Stimulated activated CD4-positive, alpha-beta T cell treated with anti-CD3 and anti-CD28 coated beads, TNF-alpha, amount 100 ng/mL, for 1 hour (primary cell): ENCODE measurements at places on chromosomes 7 and 10.

DNA sequence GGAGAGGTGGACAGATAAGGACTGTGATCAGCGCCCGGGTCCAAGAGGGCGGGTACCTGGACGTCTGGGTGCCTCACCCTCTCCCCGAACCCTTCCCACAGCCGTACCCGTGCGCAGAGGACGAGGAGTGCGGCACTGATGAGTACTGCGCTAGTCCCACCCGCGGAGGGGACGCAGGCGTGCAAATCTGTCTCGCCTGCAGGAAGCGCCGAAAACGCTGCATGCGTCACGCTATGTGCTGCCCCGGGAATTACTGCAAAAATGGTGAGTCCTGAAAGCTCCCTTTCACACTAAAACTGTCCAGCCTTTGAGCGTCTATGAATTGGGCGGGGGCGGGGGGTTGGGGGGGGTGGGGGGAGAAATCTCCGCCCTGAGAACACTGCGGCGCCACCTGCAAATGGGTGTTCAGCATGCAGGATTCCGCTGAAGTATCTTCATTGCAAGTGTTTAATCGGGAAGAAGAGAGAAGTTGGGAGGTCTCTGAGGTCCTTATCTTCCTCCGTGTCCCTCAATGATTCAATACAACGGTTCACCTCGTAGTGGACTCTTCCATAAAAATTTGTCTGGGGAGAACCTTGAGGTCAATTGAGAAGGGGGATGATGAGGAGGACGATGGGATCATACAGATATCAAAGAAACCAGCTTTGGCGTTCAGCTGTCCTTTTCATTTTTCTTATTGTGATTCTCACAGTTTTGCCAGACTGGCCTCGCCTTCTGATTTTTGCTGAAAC, 906 bp downstream of the DKK1 start:
- DNase-seq = no peak

DNA sequence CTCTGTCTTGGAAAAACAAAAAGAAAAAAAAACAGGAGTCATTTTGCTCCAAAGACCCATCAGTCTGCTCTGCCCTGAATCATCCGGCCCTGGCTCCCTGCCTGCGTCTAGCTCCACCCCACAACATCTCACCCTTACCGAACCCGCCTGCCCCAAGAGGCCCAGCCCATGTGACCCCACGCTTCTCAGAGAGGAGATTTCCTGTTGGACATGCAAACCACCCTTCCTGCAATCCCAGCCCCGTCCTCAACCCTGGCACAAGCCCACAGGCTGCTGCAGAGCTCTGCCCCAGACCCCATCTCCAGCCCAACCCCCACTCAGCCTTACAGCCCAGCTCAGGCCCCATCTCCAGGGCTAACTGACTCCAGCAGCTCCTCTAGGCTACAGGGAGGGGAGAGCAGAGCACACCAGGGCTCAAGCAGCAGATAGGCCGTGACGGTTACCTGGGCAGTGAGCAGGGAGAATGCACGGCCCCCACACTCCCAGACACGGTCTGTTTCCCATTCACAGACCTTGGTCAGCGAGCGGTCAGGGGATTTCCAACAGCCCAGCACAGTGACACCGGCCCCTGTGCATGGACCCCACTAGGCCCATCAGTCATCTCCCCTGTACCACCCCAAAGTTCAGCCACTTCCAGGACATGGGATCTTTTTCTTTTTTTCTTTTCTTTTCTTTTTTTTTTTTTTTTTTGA, 69.9 kb upstream of the GTF2I start:
- DNase-seq = no peak

GRCh38 chr10:3897156-3897555, 112.1 kb upstream of the KLF6 start:
- no peak for DNase-seq

DNA sequence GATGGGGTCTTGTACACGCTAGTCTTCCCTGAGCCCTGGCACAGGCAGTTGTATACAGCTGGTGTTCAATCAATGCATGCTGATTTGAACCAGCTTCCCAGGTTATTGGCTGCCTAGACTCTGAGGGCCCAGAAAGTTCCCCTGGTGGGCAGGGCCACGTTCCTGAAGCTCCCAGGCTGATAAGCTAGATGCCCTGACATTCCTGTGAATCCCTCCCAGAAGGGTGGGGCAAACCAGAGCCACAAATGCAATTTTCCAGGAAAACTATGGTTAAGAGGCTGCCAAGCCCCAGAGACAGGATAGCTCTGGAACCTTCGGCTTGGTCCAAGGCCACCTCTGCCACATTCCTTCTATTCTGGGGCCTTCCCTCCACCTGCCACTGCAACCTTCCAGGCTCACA, 78.2 kb downstream of the FAM53B start:
- DNase-seq = no peak

- DNase-seq = no peak
Observed at GRCh38 chr7:495761-496321, 23.8 kb downstream of the PDGFA start.

GRCh38 chr10:102804382-102805055, 32.7 kb downstream of the CYP17A1 start:
- DNase-seq = no peak

- DNase-seq = no peak
Observed at GRCh38 chr7:76300166-76300731, 2.2 kb upstream of the HSPB1 start.

DNA sequence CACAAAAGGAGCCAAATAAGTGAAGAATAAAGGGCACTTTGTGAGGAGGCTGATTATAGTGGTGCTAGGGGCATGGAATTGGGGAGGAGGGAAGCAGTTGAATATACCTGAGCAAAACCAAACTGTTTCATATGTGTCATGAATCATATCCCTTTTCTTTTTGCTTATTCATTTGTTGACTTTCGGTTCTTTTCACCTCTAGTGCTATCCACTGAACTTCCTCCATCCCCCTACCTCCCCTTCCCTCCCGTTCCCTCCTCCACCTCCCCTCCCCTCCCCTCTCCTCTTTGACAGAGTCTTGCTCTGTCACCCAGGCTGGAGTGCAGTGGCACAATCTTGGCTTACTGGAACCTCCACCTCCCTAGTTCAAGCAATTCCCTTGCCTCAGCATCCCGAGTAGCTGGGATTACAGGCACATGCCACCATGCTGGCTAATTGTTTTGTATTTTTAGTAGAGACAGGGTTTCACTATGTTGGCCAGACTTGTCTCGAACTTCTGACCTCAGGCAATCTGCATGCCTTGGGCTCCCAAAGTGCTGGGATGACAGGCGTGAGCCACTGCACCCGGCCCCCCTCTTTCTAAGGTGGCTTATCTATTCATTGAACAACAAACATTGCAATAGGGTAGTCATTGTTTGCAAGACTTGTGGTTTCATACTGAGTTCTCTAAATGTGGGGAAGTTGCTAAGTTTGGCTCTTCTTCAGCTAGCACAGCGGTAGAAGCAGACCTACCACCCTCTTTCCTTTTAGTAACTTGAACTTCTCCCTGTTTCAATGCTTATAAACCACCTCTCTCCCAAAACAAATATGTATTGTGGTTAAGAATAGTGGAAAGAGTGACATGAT, 150.4 kb upstream of the PRPS1L1 start:
- no peak for DNase-seq

DNA sequence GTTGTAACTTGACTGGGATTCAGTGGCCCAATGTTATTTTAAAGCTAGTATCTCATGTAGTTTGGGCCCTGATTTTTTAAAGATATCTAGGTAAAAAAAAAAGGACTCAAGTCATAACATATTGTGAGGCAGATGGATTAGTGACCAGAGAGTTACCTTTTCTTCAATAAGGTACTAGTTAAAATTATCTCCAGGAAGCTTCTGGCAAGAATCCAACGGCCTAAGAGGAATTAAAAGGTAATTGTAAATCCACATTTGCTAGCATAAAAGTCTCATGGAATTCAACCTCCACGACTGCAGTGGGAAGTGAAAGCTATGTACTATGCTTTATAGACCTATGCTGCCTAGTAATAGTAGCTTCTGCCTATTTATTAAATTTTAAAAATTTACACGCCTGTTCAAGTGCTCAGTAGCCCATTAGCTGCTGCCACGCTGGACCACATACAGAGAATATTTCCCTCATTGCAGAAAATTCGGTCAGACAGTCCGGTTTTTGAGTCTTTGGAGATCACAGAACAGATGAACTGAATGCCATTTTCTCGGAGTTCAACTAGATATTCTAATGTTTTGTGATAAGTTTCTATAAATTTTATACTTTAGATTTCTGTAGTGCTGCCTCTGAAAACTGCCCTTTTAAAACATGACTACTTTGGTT, 118.4 kb downstream of the NSUN6 start:
- DNase-seq = no peak

- no peak for DNase-seq
Observed at GRCh38 chr10:125984346-125984745, 88.0 kb downstream of the FANK1 start.

- no peak for DNase-seq
Observed at GRCh38 chr7:29139191-29139590, 7.1 kb downstream of the CPVL start.
